Dermis microvascular lymphatic vessel endothelial cell (primary cell): ENCODE measurements at places on chromosomes 7 and 10.

- no peak for DNase-seq
Measured at GRCh38 chr7:133183969-133184368, 68.9 kb upstream of the EXOC4 start.

DNA sequence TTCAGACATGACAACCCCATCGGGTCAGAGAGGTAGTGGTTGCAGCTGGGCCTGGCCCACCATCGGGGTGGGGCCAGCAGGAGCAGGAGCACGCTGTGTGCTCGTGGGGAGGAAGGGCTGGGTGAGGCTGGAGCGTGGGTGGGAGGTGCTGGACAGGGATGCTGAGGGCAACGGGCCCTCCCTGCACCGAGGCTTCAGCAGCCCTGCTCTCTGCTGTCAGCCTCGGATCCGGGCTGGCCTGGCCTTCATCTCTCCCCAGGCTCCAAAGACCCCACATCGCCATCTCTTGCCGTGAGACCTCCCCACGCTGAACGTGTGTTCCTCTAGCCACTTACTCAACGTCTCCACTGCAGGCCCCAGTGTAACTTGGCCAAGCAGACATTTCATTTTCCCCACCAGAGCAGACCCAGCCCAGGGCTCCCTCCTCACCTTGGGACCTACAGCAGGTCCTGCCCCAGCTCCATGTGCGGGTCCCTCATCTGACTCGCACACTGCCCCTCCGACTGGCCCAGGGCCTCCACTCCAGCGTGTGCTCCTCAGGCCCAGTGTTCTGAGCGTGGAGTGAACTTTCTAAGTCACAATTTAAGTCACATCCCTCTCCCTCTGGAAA is 462.4 kb downstream of the DNAJB6 start:
- DNase-seq, result no peak

DNA sequence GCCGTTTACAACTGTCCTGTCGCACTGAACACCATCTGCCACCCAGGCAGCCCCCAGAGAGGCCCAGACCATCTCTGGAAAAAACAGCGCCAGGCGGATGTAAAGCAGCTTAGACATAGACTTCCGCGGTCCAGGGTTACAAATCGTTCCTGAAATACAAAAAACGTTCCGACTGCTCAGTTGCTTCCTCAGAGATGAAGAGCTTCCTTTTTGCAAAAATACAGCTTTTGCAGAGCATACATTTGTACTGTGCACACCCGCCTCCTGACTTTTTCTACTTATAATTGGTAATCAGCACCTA is 11.4 kb downstream of the DAGLB start:
- peak; percentile 55 for DNase-seq

DNA sequence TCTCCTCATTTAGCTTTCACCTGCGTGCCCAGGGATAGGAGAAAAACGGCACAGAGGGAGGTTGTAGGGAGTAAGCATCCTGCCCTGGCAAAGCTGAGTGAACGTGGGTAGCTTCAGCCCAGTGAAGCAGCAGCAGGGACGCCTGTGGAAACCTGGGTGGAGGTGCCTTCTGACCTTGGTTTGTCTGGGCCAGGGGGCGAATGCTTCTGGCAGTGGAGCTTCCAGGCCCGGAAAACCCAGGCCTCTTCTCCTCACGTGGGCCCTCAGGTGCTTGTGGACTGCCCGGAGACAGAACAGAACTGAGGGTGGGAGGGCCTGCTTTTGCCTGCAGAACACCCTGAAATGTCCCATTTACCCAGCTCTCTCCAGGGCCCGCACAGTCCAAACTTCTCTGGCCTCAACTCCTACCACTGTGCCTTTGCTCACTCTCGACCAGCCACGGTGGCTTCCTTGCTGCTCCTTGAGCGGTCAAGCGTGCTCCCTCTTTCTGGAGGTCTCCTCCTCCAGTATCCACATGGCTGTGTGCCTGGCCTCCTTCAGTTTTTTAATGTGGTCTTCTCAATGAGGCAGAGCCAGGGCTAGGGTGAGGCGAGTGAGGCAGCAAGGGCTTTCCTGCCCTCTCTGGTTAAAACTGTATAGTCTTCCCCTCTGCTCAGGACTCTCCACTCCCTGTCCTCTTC is 62.4 kb downstream of the TMEM209 start:
- DNase-seq, result no peak

DNA sequence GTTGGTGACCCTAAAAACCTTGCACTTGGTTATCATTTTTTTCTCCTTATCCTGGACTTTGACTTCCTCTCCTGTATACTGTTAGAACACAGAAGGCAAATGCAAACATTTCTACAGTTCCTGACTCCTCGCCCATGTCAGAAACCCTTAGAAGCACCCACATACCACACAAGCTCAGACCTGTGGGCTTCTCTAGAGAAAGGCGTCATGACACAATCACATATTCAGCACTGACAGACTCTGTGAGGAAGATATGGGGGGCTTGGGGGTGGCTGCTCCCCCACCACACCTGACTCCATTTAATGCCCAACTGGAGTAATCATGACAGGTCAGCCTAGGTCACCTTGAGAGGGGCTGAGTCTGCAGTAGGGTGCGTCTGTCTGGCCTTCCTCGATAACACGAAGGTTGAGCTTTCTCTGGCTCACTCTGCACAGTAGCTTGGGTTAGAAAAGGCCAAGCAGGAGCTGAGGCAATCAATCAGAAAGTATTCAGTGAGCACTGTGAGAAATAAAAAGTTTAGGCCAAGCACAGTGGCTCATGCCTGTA is 50.9 kb downstream of the CCDC3 start:
- no peak for DNase-seq

DNA sequence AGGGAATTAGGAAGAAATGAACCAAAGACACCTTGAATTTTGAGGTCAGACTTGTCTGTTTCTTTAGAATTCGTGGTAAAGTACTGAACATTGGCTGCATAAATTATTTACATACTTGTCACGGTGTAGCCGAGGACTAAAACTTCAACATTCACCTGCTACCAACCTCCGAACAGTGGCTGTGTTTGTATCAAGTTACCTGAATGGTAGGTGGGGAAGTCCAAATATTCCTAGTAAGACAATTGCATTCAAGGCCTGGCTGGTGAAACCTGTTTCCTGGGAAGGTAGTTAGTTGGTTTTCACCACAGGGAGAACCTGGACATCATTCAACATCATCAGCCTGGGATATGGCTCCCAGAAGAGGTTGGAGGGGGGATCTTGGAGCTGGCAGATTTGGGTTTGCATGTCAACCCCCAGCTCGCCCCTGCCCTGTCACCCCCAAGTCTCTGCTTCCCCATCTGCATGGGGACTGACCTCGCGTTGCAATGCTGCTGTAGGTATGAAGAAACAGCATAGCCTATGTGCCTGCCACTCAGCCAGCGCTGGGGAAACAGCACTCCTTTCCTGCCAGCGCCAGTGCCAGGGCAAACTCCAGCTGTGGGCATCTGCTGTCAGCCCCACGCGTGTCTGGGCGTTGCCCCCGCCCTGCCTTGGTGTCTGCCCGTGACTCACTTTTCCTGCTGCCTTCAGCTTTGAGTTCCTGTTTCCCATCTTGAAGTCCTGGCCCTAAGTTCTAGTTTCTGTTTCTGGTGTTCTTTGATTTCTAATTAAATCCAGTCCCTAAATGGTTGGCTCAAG is 12.7 kb upstream of the LARP4B start:
- no peak for DNase-seq

DNA sequence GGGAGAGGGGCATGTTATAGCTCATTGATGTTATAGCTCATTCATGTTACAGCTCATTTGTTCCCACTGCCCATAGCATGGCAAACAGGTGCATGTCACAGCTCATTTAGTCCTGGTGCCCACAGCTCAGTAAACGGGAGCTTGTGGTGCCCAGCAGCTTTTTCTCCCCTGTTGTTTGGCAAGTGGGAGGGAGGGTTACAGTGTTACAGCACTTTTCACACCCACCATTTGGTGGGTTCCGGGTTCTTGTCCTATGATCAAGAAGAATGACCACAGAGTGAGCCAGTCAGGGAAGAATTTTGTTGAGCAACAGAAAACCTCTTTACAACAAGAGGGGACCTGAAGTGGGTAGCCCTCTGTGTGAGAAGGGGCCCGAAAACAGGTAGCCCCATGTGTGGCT is 162.8 kb upstream of the CSTF2T start:
- DNase-seq, result no peak

GRCh38 chr10:387909-388660 is 252.8 kb downstream of the ZMYND11 start:
- DNase-seq, result no peak

- no peak for DNase-seq
Measured at GRCh38 chr10:43155741-43156140, 17.5 kb downstream of the CSGALNACT2 start.

- no peak for DNase-seq
Measured at GRCh38 chr10:78194539-78195402, 161.1 kb downstream of the RPS24 start.

- no peak for DNase-seq
Measured at GRCh38 chr7:122675621-122676020, 23.3 kb downstream of the RNF133 start.

DNA sequence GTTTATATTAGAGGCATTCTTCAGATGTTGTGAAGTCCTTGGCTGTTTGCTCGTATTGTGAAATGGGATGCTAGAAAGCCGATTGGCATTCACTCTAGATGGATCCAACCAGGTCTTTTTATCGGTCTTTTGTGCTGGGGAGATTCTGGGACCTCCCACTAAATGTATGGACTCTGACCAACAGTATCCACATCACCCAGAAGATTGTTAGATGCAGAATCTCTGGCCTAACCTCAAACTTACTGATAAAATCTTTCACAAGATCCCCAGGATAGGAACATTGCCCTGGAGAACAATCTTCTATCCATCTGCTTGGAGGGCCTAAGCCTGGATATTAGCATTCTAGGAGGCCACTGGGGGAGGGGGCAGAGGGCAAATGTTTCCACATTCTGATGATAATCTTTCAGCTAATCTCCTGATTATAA is 160.9 kb downstream of the PLXDC2 start:
- DNase-seq, result no peak

DNA sequence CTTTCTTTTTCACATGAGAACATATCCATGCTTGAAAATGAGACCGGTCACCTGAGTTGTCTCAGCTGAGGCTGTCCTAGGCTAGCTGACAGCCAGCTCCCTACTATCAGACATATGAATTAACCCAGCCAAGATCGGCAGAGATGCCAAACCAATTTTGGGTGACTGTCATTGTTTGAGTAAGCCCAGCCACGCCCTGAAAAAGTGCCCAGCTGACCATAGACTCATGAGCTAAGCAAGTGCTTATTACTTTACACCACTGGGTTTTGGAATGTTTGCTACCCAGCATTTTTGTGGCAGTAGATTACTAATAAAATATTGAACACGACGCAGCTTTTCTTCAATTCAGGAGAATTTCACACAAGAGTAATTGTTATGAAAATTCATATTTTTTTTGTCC is 265.2 kb upstream of the LYZL1 start:
- DNase-seq, result no peak

- DNase-seq, result no peak
Measured at GRCh38 chr10:120460186-120460585, 3.2 kb downstream of the PLPP4 start.

GRCh38 chr10:101027106-101027720 is 3.7 kb downstream of the PDZD7 start:
- no peak for DNase-seq

DNA sequence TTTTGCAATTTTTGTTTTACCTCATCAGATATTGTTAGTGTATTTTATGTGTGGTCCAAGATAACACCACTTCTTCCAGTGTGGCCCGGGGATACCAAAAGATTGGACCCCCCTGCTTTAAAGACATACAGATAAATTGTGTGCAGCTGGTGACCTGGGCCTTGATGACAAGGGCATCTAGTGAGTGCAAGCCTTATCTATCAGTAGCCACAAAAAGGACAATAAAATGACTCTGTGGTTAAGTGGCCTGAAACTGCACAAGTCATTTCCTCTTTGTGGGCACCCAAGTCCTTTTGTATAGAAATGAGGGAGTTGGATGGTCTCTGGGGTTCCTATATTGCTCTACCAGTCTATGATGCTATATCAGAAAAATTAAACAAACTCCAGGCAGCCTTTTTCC is 98.1 kb downstream of the PARD3 start:
- no peak for DNase-seq

DNA sequence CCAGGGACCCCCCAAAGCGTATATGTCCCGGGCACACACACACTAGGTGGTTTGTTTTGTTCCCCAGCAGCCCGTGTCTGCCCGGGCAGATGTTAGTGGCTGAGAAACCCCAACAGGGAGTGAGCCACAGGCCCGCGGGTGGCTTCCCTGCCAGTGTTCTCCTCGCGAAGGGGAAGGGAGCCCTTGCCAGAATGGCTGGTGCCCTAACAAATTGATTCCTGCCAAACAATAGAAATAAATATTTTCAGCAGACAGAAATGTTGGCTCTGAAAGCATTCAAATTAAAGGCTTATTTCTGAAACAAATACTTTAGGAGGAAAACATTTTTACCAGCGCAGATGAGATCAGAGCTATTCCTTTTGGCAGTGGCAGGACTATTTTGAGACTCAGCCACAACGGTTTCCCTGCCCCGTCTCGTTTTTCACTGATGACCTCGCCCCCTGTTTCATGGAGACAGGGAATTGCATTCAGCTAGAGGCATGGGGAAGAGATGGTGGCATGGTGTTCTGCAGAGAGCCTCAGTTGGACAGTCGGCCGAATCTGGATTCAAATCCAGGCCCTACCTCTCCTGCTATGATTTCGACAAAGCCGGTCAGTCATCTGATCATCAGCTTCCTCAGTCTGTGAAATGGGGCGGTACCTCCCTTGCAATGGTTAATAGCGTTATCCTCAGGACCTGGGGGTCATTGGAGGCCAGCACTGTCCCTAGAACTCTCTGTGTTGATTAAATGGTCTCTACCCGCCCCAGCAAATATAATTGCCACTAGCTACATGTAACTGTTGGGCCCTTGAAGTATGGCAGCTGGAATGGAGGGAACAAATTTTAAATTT is 84.5 kb downstream of the CUX1 start:
- DNase-seq, result no peak

GRCh38 chr10:49783645-49784044 is 21.5 kb upstream of the OGDHL start:
- no peak for DNase-seq

GRCh38 chr10:11913079-11913641 is 90.0 kb downstream of the PROSER2 start:
- no peak for DNase-seq

DNA sequence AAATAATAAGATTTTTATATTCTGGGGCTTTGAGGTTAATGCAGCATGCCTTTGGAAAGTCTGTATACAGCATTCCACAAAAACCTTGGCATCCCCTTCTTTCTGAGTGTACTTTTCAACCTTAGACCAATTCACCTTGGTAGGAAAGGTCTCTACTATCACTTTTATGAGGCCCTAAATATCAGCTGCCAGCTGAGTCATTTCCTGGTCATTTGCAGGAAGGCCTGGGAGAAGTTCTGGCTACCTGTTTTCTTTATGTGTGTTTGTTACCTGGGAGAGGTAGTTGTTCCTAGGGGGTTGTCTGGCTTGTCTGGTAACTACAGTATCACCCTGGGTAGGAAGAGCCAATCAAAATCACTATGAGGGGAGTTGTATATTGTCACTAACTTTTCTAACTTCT is 4.1 kb downstream of the SPAM1 start:
- DNase-seq, result no peak

- DNase-seq, result no peak
Measured at GRCh38 chr7:111192614-111193413, 101.9 kb downstream of the LRRN3 start.

GRCh38 chr7:13476881-13477444 is 512.5 kb downstream of the ETV1 start:
- DNase-seq, result no peak
